ENCODE measurements at places on chromosomes 16 and 17. TPM values are rescaled to one million over a fixed set of nuclear protein-coding genes. Genes with fewer than 3 reads are reported as not detected.

DDX52 gene
- total RNA-seq: 17.3 TPM

FNDC8 gene
- not detected for total RNA-seq

GRCh38 chr17:348692-349425 lies 3.7 kb downstream of the RPH3AL start:
- DNase-seq: no peak
- no peaks in the 10 kb centered on the region for H3K36me3 ChIP-seq
- H3K27me3 ChIP-seq: no peaks in the 10 kb centered on the region

- peak overlapping the region; percentile 74 for H3K27ac ChIP-seq
- H3K4me1 ChIP-seq: peaks cover 34% of the 10 kb centered on the region
- no peak overlapping the region for H3K4me3 ChIP-seq
- no peaks in the 10 kb centered on the region for H3K27me3 ChIP-seq
- no peaks in the 10 kb centered on the region for H3K36me3 ChIP-seq
Observed at GRCh38 chr17:41338961-41339485, 11.6 kb downstream of the KRT33A start.

DNA sequence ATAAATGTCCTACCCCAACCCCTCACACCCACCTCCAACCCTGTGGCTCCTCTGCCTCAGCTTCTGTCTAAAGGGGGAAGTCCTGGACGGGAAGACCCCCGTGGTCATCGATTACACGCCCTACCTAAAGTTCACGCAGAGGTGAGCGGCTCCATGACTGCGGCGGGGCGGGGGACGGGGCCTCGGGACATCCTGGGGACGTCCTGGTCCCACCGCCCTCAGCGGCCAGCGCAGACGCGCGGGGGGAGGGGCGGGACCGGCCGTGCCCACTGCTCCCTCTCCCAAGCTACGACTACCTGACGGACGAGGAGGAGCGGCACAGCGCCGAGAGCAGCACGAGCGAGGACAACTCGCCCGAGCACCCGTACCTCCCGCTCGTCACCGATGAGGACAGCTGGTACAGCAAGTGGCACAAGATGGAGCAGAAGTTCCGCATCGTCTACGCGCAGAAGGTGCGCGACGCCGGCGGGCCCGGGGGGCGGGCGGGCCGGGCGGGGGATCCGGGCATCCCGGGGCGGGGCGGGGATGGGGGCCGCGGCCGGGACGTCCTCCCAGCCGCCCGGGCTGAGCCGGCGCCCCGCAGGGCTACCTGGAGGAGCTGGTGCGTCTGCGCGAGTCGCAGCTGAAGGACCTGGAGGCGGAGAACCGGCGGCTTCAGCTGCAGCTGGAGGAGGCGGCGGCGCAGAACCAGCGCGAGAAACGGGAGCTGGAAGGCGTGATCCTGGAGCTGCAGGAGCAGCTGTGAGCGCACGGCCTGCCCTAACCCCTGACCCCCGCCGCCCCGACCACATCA lies 6.7 kb downstream of the RUNDC3A start:
- DNase-seq: no peak
- H3K27ac ChIP-seq: no peak overlapping the region
- peaks cover 9% of the 10 kb centered on the region for H3K36me3 ChIP-seq

DNA sequence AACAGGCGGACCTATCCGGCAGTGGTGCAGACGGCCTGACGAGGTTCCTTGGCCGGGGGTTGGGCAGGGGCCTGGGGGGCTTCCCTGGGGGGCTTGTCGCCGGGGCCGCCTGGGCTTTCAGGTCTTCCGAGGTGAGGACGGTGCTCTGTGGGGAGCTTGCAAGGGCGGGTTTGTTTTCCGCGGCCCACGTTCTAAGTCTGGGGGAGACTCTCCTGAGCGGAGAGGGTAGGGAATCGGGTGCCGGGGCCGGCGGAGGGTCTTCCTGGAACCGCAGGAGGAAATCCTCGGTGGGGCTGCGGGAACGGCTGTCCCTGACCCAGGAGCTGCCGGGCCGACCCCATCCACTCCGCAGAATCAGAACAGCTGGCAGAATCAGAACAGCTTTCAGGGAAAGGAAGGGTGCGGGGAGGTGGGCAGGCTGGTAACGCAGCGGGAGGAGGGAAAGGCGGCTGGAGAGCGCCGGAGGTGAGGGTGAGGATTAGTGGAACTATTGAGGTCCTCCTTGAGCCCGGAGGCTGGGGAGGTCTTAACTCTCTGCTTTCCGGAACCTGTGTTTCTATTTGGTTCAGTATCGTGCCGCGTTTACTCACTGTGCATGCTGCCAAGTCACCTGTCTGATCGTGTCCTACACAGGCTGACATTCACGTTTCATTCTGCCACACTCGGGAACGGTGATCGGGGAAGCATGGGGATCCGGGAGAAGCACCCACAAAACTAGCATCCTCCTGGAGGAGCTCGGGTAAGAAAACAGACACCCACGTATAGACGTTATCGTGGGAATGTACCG lies 28.9 kb downstream of the CPSF4L start:
- H3K4me1 ChIP-seq: peaks cover 66% of the 10 kb centered on the region
- H3K4me3 ChIP-seq: peak overlapping the region; percentile 100
- H3K36me3 ChIP-seq: peaks cover 24% of the 10 kb centered on the region
- no peaks in the 10 kb centered on the region for H3K27me3 ChIP-seq
- H3K27ac ChIP-seq: peak overlapping the region; percentile 96

- no peaks in the 10 kb centered on the region for H3K27me3 ChIP-seq
- H3K4me1 ChIP-seq: peaks cover 44% of the 10 kb centered on the region
- H3K36me3 ChIP-seq: no peaks in the 10 kb centered on the region
- H3K4me3 ChIP-seq: no peak overlapping the region
- H3K27ac ChIP-seq: no peak overlapping the region
- DNase-seq: no peak
Observed at GRCh38 chr17:60353773-60354172, 38.2 kb downstream of the USP32 start.

ABCC3 gene
- 93.7 TPM for total RNA-seq

- no peak for DNase-seq
- no peak overlapping the region for H3K4me3 ChIP-seq
- H3K4me1 ChIP-seq: peaks cover 20% of the 10 kb centered on the region
- no peaks in the 10 kb centered on the region for H3K36me3 ChIP-seq
- H3K27me3 ChIP-seq: no peaks in the 10 kb centered on the region
Observed at GRCh38 chr17:57568340-57568739, 176.8 kb downstream of the CCDC182 start.

GRCh38 chr17:17675416-17675815 lies 5.8 kb upstream of the RAI1 start:
- H3K27ac ChIP-seq: no peak overlapping the region
- no peaks in the 10 kb centered on the region for H3K4me1 ChIP-seq
- DNase-seq: no peak
- H3K36me3 ChIP-seq: no peaks in the 10 kb centered on the region

DNA sequence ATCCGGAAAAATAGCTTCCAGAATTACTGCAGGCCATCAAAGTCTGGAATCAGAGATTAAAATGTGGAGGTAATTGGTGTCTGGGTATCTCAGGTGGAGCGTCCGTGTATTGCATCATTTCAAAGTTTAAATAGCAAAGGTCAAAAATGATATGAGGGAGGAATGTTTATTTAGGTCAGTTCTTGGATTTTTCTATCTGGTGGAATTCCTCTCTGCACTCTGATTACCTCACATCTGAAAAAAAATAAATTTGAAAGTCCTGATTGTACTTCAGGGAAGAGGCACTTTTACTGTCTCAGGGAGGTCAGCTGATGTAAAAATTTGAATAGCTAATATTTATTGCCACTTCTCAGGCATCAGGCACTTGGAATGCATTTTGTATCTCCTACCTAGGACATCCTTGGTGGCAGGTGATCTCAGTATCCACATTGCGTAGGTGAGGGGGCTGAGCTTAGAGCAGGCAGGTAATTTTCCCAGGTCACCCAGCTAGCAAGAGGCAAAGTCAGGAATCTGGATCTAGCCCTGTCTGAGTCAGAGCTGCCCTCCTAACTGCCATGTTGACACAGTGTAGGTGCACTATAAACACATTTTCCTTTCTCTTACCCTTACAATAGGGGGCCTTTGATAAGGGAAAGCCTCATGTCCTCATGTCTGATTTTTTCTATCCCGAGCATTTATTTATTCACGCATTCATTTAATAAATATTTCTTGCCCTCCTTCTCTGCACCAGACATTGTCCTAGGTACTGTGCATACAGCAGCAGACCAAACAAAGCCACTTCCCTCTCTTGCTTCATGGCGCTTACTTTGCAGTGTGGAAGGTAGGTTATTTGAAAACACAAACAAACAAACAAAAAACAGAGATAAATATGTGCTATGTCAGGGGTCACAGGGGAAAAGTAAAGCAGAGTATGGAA lies 454.3 kb downstream of the HAPSTR1 start:
- H3K36me3 ChIP-seq: no peaks in the 10 kb centered on the region
- no peaks in the 10 kb centered on the region for H3K4me1 ChIP-seq
- no peak overlapping the region for H3K4me3 ChIP-seq
- no peak overlapping the region for H3K27ac ChIP-seq
- DNase-seq: no peak
- H3K27me3 ChIP-seq: no peaks in the 10 kb centered on the region

NPIPB2 gene
- total RNA-seq: 1.4 TPM

- no peak overlapping the region for H3K4me3 ChIP-seq
- DNase-seq: no peak
- peak overlapping the region; percentile 81 for H3K27ac ChIP-seq
- peaks cover 7% of the 10 kb centered on the region for H3K4me1 ChIP-seq
- H3K27me3 ChIP-seq: no peaks in the 10 kb centered on the region
Observed at GRCh38 chr16:16027728-16028310, 78.4 kb downstream of the ABCC1 start.

- H3K4me1 ChIP-seq: peaks cover 24% of the 10 kb centered on the region
- no peak overlapping the region for H3K4me3 ChIP-seq
- no peak for DNase-seq
- no peaks in the 10 kb centered on the region for H3K27me3 ChIP-seq
Observed at GRCh38 chr17:1989135-1989534, 36.0 kb downstream of the RTN4RL1 start.

- no peak for DNase-seq
- H3K27ac ChIP-seq: no peak overlapping the region
- H3K27me3 ChIP-seq: no peaks in the 10 kb centered on the region
- no peak overlapping the region for H3K4me3 ChIP-seq
- no peaks in the 10 kb centered on the region for H3K36me3 ChIP-seq
Observed at GRCh38 chr16:71460236-71460635, 1.8 kb downstream of the ZNF23 start.

- H3K27me3 ChIP-seq: no peaks in the 10 kb centered on the region
- no peaks in the 10 kb centered on the region for H3K4me1 ChIP-seq
- DNase-seq: no peak
- no peak overlapping the region for H3K4me3 ChIP-seq
- no peaks in the 10 kb centered on the region for H3K36me3 ChIP-seq
- no peak overlapping the region for H3K27ac ChIP-seq
Observed at GRCh38 chr17:31604936-31605335, 213.5 kb downstream of the RAB11FIP4 start.

RAB11FIP4 gene
- 23.6 TPM for total RNA-seq

Measured in esophagus squamous epithelium (tissue), 5 donors.